Stimulated activated CD8-positive, alpha-beta memory T cell treated with anti-CD3 and anti-CD28 coated beads, Interleukin-7, amount 100 ng/mL, for 4 hours (primary cell): ENCODE measurements at places on chromosomes 3 and 15.

GRCh38 chr3:160395297-160395696 is 3.7 kb downstream of the IFT80 start:
- DNase-seq: no peak

DNA sequence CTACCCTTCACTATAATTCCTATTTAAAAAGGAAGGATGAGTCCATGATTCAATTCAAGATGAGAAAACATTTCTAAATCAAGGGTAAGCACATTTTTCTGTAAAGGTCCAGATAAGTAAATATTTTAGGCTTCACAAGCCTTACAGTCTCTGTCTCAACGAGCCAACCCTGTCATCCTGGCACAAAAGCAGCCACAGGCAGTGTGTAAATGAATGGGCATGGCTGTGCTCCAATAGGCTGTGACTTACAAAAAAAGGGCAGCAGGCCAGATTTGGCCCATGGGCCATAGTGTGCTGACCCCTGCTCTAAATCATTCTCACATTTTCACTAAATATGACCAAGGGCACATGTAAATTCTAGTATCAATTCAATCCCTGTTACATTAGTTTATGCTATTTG is 200.4 kb downstream of the WNT5A start:
- DNase-seq: no peak

GRCh38 chr3:117454254-117454653 is 744.7 kb downstream of the TUSC7 start:
- no peak for DNase-seq

GRCh38 chr3:39362192-39362591 is 21.0 kb upstream of the SLC25A38 start:
- DNase-seq: no peak

DNA sequence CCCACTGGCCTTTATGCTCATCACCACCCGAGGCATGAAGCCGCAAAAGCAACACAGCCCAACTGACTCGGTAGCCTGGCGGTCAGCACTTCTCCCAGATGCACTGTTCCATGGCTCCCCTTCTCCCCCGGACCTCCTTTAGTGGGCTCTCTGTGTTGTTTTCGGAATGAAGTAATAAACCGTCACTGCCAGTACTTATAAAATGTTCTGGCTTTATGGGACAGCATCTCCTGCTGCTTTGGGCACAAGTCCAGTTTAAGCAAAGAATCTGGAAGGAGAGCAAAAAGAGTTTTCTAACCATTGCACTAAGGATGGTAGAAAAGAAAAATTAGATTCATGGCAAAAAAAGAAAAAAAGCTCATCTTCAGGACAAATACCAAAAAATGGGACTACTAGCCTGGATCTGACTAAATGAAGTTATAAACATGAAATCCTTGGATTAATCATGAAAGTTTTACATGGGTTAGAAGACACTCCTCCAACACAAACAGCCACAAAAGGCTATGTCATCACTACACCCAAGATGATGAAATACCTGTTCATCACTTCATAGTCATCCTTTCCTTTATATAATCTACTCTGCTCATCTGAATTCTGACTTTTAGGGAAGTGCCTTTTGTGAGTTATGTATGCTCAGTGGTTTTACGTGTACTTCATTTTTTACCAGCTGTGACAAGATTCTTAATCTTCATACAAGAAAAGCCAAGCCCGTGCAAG is 89.5 kb upstream of the UBE2E2 start:
- DNase-seq: no peak

- DNase-seq: no peak
Observed at GRCh38 chr15:39584662-39585388, 3.9 kb downstream of the THBS1 start.

- DNase-seq: no peak
Observed at GRCh38 chr15:92810418-92811138, 89.5 kb upstream of the CHD2 start.
